WTC11 (cell line): ENCODE measurements at places on chromosomes 5 and 9.
A peak's percentile ranks its signal among the peaks of the same experiment; 100 is the strongest.

GRCh38 chr5:120083851-120084542, 380.1 kb upstream of the PRR16 start:
- no peak for DNase-seq

GRCh38 chr5:167478188-167478587, 813.3 kb upstream of the WWC1 start:
- no peak for DNase-seq

DNA sequence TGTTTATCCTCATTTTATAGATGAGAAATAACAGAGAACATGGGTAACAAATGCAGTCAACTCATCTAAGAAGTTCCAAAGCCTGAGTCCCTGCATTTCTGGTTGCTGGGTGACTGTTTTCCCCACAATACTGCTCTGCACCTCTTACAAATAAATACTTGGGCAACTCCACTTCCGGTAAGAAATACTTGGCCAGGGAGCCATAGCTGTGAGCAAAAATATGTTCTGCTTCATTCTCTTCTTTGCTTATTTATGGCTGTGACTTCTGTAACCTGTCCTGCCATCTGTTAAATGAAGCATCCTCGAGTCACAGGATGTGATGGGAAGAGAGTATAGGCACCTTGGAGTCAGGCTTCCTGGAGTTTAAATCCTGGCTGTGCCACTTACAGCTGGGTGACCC, 49.9 kb downstream of the GDNF start:
- DNase-seq, result no peak

- peak; percentile 16 for DNase-seq
Measured at GRCh38 chr5:38994324-38994927, 79.8 kb downstream of the RICTOR start.

DNA sequence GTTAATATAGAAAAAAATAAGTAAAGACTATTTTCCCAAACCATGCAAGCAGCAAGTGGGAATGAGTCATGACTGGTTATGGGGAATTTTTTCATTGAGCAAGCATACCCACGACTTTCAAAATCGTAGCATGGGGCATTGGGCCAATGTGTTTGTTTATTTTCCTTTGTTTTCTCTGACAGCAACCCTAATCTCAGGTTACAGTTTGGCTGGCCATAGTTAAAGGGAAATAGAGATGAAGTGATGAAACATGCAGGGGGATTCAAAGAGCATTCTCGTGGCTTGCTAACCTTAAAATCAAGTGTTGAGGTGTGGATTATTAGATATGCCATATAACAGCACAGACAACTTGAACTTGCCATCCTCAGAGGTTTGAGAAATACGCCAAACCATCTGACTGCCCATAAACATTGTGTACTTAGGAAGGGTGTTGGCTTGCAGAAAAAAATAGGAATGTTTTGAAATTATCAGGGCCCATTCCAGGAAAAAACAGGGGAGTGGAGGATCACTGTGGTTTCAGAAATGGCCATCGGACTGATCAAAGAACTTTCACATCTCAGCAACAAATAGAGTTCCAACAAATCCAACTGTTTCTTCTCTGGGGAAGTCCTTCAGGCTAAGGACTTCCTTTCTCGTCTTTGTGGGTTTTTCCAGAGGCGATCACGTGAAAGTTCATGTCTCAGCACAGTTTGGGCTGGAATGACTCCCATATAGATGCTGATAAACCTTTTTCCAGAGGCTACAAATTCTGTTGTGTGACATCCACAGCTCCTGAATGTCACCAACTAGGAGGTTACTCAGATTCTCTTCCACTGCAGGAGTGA, 259.1 kb downstream of the SYK start:
- DNase-seq, result no peak

DNA sequence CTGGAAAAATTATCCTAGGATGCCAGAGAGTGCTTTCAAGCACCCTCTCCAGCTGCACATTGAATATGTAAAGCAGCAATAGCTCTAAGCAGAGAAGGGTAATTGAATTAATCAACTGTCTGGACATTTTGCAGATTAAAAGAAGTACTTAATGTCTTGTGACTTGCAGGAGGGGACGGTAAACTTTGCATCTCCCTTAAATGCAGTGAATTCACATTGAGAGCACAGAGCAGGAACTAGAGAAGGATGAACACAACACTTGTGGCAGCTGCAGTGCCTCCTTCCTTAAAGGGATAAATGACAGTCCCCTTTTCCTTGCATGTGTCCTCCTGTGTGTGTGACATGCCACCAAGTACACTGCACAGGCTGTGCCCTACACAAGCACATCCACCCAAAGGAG, 7.4 kb upstream of the CDK5RAP2 start:
- DNase-seq, result no peak

GRCh38 chr5:157925786-157926671, 67.1 kb upstream of the CLINT1 start:
- no peak for DNase-seq

GRCh38 chr9:69759021-69759420, 790 bp downstream of the PTAR1 start:
- no peak for DNase-seq
